Activated CD4-positive, alpha-beta memory T cell treated with anti-CD3 and anti-CD28 coated beads for 36 hours (primary cell): ENCODE measurements at places on chromosomes 13 and 19.

DNA sequence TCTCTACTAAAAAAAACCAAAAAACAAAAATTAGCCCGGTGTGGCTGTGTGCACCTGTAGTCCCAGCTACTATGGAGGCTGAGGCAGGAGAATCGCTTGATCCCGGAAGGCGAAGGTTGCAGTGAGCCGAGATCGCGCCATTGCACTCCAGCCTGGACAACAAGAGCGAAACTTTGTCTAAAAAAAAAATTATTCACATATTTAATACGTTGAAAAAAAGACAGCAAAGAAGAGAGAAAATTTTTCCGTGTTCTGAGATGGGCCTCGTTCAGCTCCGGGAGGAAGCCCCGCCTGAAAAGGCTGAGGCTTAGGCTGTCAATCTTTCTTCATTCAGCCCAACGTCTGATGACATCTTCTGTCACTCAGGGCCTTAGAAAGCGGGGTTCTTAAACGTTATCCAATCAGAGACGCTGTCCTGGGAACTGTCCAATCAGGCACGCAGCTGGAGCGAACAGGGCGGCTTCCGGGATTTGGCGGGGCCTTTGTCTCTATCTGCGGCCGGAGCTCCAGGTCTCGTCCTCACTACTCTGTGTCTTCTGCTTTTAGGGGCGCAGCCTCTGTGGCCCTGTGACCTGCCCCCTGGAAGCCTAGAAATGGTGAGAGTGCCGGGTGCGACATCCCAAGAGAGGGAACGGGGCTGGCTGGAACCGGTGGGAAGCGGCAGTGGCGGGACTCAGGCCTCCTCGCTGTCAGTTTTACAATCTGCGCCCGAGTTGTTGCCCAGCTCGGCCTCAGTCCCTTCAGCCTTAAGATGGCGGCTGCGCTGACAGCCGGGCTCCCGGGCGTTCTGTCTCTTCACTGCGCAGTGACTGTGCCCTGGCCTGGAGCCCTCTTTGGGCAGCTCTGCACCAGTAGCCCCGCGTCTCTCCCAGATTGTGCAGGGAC is at the start of gene ZNF726:
TSS of gene ZNF726 (plus strand) at position 485 of the 885 bp plus-strand sequence. CDS start at position 594, 109 bp downstream.
- peak; percentile 93 for DNase-seq

DNA sequence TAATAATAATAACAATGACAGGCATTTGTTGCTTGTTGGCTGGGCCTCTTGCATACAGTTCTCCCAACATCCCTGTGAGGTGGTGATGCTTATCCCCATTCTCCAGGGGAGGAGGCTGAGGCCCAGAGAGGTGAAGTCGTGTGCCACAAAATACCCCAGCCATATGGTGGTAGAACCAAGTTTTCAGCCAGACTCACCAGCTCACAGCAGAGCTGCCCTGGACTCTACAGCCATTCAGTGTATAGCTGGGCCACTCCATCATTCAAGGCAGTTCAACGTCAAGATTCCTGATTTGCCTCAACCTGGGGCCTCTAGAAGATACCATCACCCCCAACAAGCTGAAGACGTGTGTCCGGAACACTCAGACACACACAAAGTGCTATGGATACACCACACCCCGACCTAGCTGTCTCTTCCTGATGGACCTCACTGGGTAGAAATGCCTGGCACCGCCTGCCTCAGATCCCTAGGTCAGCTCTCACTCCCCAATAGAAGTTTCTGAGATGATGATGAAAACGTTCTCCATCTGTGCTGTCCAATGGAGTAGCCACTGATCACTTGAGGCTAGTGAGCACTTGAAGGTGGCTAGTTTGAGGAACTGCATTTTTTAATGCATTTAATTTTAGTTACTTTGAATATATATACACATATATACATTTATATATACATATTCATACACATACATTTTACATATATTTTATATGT is 4.3 kb upstream of the CEACAM19 start:
- DNase-seq: no peak

GRCh38 chr19:7953060-7953459 is 9.6 kb upstream of the TIMM44 start:
- no peak for DNase-seq

- no peak for DNase-seq
These were observed 142.8 kb downstream of the KLF5 start for GRCh38 chr13:73201626-73202025.

GRCh38 chr19:38722947-38723605 is 21.2 kb downstream of the CAPN12 start:
- no peak for DNase-seq

GRCh38 chr19:53960886-53961285 is 1.9 kb upstream of the CACNG8 start:
- DNase-seq: no peak

- DNase-seq: peak; percentile 59
These were observed 22.3 kb downstream of the NLRP11 start for GRCh38 chr19:55809381-55810058.

GRCh38 chr19:1070931-1071791 is 4.2 kb downstream of the ARHGAP45 start:
- no peak for DNase-seq

- DNase-seq: no peak
These were observed 16.2 kb upstream of the FREM2 start for GRCh38 chr13:38670627-38671026.

DNA sequence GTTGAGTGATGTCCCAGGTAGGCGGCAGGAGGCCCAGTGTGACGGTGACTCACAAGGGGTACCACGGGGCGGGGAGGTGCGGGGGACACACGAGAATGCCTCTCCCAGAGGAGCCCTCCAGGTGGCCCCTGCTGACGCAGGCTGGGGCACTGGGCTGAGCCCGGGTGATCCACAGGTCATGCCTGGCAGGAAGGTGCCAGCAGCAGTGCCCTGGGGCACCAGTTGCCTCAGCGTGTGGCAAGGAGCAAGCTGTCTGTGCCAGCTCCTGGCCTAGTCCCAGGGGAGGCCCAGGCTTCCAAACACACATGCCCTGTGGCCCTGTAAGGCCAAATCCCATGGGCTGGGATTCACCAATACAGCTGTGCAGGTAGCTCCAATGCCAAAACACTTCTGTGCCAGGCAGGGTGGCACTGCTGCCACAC is 28.0 kb downstream of the AKT2 start:
- DNase-seq: no peak

GRCh38 chr13:101697745-101698144 is 245.3 kb downstream of the ITGBL1 start:
- DNase-seq: no peak

DNA sequence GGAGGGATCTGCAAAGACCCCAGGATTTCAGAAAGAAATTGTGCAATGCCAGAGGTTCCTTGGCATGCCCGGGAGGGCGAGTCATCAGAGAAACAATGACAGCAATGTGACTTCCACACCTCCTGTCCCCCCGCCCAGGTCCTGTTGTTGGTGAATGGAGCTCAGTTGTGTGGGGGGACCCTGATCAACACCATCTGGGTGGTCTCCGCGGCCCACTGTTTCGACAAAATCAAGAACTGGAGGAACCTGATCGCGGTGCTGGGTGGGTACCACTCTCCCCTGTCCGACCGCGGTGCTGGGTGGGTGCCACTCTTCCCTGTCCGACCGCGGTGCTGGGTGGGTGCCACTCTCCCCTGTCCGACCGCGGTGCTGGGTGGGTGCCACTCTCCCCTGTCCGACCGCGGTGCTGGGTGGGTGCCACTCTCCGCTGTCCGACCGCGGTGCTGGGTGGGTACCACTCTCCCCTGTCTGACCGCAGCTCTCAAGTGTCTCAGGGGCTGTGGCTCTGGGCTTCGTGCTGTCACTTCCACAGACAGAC is 5.2 kb upstream of the F10 start:
- no peak for DNase-seq

- DNase-seq: no peak
These were observed 141.3 kb downstream of the ZAR1L start for GRCh38 chr13:32173881-32174280.

- DNase-seq: no peak
These were observed 137.0 kb downstream of the DLEU7 start for GRCh38 chr13:50706505-50706904.

DNA sequence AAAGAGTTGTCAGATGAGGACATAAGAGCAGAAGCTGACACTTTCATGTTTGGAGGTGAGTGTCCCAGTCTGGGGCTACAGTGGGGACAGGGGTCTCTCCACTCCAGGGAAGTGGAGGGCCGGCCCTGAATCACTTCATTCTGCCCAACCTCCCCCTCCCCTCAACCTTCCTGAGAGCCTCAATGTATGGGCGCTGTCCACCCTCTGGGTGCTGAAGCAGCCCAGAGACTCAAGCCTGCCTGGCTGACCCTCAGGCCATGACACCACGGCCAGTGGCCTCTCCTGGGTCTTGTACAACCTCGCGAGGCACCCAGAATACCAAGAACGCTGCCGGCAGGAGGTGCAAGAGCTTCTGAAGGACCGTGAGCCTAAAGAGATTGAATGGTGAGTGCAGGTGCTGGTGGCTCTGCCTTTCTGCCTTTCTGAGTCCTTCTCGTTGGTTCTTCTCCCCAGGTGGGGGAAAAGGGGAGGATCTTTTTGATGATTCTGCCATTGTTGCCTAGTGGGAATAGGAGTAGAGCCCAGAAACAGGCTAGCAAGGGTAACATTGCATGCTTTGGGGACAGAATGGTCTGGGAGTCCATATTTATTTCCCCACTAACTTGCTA is 8.8 kb downstream of the CYP4F8 start:
- DNase-seq: no peak

GRCh38 chr19:50205681-50206138 is 2.3 kb downstream of the MYH14 start:
- no peak for DNase-seq

DNA sequence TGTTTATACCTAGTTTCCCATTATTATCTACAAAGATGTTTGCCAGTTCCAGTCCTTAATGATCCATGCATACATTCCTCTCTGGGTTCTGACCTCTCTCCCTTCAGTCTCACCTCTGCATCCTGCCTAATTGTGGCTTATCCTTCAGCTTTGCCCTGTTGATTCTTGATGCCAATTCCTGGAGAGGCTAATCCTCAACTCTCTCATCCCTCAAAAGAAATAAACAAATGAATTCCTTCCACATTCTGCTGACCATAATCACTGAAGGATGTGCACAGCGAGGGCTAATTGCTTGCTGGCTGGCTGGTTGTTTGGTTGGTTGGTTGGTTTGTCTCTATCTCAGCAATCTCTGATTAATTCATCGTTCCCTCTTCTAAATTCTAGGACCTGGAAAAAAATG is 113.8 kb downstream of the IRS2 start:
- no peak for DNase-seq
